Choroid plexus epithelial cell (primary cell): ENCODE measurements at places on chromosomes 7 and 10.

- no peak for DNase-seq
These were observed 6.1 kb upstream of the VCL start for GRCh38 chr10:73991884-73992245.

DNA sequence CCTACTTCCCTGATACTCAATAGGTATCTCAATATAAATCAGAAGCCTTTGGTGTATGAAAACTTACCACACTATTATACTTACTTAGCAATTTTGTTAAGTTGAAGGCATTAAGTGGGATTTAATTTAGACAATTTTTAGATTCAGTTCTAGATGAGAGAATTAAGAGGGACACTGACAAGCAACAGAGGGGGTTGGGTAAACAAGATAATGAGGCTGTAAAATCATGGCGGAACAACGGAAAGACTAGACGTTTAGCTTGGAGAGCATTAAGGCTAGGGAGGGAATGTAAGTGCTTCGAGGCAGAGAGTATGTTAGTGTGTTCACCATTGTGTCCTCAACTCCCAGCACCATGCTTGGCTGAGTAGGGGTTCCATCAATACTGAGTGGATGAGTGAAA, 71.3 kb downstream of the DENND11 start:
- no peak for DNase-seq

DNA sequence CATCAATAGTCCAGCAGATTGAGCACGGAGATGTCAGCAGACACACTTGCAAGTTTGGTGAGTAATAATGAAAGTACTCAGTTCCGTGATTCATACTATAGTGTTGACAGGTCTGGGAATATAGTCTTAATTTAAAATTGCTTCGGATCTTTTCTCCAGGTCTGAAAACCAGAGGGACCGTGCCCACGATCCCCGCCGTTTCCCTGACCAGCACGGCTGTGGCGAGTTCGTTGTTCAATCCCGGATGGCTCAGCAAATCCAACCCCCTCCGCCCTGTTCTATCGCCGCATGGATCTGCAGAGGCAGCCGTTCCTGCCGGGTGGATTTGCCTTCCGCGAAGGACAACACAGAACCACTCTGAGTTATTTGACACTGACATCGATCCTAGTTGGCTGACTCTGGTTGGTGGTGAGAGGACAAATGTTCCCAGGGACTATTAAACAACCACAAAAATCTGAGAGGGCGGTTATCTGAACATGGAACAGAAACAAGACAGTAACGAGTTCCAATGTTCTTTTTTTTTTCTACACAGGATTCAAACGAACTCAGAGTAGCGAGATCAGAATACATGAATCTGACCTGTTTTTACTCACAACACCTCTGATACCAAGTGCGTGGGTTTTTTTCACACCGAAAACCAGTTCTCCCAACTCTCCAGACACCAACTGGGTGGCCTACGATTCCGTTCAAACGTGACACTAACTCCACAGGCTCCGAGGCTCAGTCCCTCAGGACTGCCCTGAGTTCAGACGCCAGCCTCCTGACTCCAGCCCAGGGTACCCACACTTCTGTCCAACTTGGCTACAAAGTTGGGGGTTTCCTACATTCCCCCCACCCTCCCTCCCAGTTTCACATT, 52.7 kb downstream of the RBM17 start:
- DNase-seq = peak; percentile 95

GRCh38 chr7:44154703-44155102, 13.6 kb upstream of the MYL7 start:
- DNase-seq = no peak

DNA sequence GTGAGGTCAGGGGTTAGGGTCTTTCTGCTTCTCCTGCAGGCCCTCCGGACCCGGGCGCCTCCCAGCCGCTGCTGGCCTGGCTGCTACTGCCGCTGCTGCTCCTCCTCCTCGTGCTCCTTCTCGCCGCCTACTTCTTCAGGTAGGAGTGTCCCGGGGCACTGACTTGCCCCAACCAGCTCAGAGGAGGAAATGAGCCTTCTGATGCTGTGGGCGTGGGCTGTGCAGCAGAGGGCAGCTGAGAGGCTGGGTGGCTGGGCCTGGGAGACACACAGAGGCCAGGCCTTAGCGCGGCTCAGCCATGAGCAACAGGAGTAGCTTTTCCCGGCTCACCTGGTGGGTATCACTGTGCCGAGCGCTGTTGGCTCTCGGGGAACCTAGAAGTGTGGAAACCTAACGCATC, 78.9 kb downstream of the MKI67 start:
- peak; percentile 40 for DNase-seq

GRCh38 chr10:121053151-121053550, 202.0 kb downstream of the WDR11 start:
- no peak for DNase-seq

DNA sequence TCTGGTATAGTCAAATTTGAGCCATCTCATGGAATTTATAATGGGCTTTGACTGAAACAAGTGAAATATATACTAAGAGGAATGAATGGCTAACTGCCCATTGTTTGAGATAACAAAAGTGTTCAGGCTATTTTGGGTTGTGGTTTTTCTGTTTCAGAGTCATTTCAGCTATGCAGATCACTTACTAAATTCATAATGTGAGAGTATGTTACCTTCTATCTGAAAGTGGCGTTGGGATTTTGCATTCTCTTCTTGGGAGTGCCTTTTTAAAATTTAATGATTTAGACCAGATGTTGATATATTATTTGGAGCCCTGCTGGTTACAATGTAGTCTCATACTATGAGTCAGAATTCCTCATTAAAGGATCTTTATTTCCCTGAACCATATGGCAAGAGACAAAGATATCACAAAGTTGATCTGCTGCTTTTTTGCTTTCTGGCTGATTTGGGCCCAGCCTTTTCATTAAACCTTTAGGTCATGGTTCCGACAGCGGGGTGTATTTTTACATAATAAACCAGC, 10.4 kb downstream of the VCL start:
- DNase-seq = peak; percentile 83

GRCh38 chr7:84281518-84281917, 86.9 kb upstream of the SEMA3A start:
- DNase-seq = no peak

DNA sequence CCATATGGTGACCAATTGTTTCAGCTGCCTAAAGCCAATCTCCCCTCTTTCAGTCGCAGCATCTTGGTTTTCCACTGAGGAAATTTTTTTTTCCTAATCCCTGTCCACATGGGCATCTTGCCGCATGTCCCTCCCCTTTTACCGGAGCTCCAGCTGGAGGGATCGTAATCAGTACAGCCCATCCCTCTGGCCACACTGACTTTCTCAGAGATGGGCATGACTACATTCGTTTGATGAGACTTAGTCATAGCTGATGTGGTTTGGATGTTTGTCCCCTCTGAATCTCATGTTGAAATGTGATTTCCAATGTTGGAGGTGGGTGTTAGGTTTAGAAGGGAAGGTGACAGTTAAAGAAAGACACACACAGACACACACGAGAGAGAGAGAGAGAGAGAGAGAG, 186.8 kb upstream of the CXCL12 start:
- DNase-seq = no peak

GRCh38 chr10:70354556-70354955, 27.9 kb downstream of the LRRC20 start:
- no peak for DNase-seq

- peak; percentile 81 for DNase-seq
These were observed 3.4 kb downstream of the CALHM2 start for GRCh38 chr10:103448746-103449145.

GRCh38 chr10:101354328-101355071, 535 bp downstream of the BTRC start:
- DNase-seq = peak; percentile 56
